ENCODE measurements at places on chromosomes 1 and 21. TPM values are rescaled to one million over a fixed set of nuclear protein-coding genes. Genes with fewer than 3 reads are reported as not detected.

DNA sequence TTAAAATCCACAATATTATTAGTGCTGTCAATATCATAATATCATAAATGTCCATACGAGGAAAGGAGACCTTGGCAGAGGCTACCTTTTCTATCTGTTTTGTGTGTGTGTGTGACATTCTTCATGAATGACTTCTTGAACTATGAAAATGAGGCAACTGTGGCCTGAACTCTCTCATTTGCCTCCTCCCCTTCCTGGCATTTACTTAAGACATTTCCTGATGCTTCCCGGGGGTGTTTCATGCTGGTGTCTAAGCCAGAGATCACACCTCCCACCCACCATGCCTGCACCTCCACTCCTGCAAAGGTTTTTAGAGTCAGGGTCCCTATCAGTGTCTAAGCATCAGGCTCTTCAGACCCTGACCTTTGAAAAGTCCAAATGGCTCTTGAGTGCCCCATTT lies 420.9 kb downstream of the KIF26B start:
- no peak for DNase-seq

DNA sequence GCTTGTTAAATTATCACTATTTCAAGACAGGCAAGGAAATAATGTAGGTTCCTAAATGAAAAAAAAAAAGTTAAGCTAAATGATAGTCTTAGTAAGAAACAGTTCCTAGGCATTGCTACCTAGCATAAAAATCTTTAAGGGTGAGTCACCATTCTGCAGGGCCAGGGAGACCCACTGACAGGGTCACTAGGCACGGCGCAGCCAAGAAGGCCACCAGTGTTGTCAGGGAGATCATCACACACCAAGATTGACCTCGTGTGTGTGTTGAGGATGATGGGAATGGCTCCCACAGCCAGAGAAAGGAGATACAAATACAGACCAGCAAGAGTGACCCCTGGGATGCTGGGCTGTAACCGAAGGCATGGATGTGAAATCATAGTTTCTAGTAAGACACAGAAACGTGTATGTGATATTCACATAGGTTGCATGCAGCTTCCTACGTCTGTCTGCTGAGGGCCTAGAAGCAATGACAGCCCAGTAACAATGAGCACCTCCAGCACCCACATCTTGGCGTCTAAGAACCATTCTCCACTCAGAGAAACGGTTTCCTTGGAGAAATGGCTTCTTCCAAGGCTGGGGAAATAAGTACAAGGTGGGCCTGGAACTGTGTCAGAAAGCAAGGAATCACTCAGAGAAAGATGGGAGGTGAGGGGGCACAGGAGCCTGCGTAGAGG lies 29.1 kb downstream of the RIPK4 start:
- no peak for DNase-seq

DNA sequence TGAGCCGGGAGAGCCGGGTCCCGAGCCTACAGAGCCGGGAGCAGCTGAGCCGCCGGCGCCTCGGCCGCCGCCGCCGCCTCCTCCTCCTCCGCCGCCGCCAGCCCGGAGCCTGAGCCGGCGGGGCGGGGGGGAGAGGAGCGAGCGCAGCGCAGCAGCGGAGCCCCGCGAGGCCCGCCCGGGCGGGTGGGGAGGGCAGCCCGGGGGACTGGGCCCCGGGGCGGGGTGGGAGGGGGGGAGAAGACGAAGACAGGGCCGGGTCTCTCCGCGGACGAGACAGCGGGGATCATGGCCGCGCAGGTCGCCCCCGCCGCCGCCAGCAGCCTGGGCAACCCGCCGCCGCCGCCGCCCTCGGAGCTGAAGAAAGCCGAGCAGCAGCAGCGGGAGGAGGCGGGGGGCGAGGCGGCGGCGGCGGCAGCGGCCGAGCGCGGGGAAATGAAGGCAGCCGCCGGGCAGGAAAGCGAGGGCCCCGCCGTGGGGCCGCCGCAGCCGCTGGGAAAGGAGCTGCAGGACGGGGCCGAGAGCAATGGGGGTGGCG lies 371 bp downstream of the ARID1A start:
- DNase-seq: no peak

DNA sequence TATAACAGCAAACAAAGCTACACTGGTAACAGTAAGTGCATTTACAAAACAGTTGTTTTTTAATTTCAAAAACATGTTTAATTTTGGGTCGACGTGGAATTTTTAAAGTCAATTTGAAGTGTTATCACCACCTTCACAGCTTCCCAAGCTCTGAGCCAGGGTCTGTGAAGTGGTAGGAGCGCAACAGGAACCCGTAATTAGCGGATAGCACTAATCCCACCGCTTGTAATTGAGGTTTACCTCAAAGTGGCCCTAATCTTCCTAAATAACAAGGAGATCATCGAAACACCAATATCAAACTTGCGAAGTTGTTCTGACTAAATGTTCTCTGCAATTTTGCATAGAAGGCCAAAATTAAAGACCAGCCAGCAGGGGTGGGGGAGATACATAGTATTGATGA lies 18.8 kb downstream of the LBR start:
- DNase-seq: no peak

GRCh38 chr1:156845055-156845952 lies 13.6 kb downstream of the INSRR start:
- DNase-seq: no peak

GRCh38 chr21:45574691-45575090 lies 32.5 kb upstream of the SLC19A1 start:
- no peak for DNase-seq

BCL2L15 gene
- total RNA-seq: 0.72 TPM

LRRC53 gene
- 0.40 TPM for total RNA-seq

TNFRSF1B gene
- 14.1 TPM for total RNA-seq

NUF2 gene
- 13.1 TPM for total RNA-seq

Measured in spinal cord (tissue), 10 donors.